ENCODE measurements at places on chromosomes 7 and 10. TPM values are rescaled to one million over a fixed set of nuclear protein-coding genes. Genes with fewer than 3 reads are reported as not detected.

Gene AGBL3
- total RNA-seq = 2.1 TPM

Gene CPA2
- not detected for total RNA-seq

Gene PRKCQ
- 0.07 TPM for total RNA-seq

Gene OR13A1
- not detected for total RNA-seq

Gene CYP2C19
- total RNA-seq = not detected

Gene PTN
- 0.07 TPM for total RNA-seq

Gene HOGA1
- total RNA-seq = 0.07 TPM

Gene IFIT5
- total RNA-seq = 17.1 TPM

Gene PNLIPRP3
- total RNA-seq = not detected

Gene SHH
- 0.20 TPM for total RNA-seq

Gene GPER1
- 0.79 TPM for total RNA-seq

Gene GPRIN2
- not detected for total RNA-seq

Gene CAPZA2
- total RNA-seq = 140 TPM

Gene CRYGN
- total RNA-seq = not detected

Gene CDNF
- total RNA-seq = 0.44 TPM

Gene CAMK2B
- 0.20 TPM for total RNA-seq

Gene CCL24
- not detected for total RNA-seq

Gene FAM25C
- not detected for total RNA-seq

Gene NCF1
- 0.40 TPM for total RNA-seq

Gene TMEM273
- 3.1 TPM for total RNA-seq

Gene LOXL4
- total RNA-seq = 9.1 TPM

Gene SLC39A12
- not detected for total RNA-seq

Gene MICU1
- total RNA-seq = 41.4 TPM

Gene GDF2
- total RNA-seq = not detected

Gene APBB1IP
- total RNA-seq = not detected

Gene NPSR1
- not detected for total RNA-seq

Gene STRIP2
- total RNA-seq = 8.2 TPM

Gene JCAD
- 27.5 TPM for total RNA-seq

Gene C10orf105
- total RNA-seq = not detected

Gene LRRD1
- not detected for total RNA-seq

Gene ALOX5
- total RNA-seq = not detected

Gene GLCCI1
- total RNA-seq = 0.54 TPM

Gene SNX10
- total RNA-seq = 2.8 TPM

Gene SMO
- 9.1 TPM for total RNA-seq

Gene ADAM12
- total RNA-seq = 0.20 TPM

Gene NANOS1
- total RNA-seq = 0.13 TPM

Gene RTKN2
- total RNA-seq = 0.27 TPM

Gene IDI2
- not detected for total RNA-seq

Gene FXYD4
- not detected for total RNA-seq

Gene ANKRD1
- total RNA-seq = 785 TPM

Gene ATAD1
- 23.3 TPM for total RNA-seq

Gene TWIST1
- not detected for total RNA-seq

Gene CUBN
- 6.8 TPM for total RNA-seq

Gene PRSS2
- not detected for total RNA-seq

Gene GTF2IRD1
- total RNA-seq = 16.9 TPM

Gene ABCC2
- total RNA-seq = 0.07 TPM

Gene STK31
- total RNA-seq = 0.05 TPM

Gene ADCY1
- 0.07 TPM for total RNA-seq

Gene GNAT3
- total RNA-seq = not detected

Gene AKR1E2
- total RNA-seq = 6.8 TPM

Gene CFAP46
- total RNA-seq = 0.25 TPM

Gene FERD3L
- not detected for total RNA-seq

Gene MAP3K8
- total RNA-seq = 3.1 TPM

Gene SPDYE18
- 0.07 TPM for total RNA-seq
